Activated T-helper 2 cell treated with anti-CD3 and anti-CD28 coated beads, Interferon-gamma antibody, Interleukin-2, Interleukin-4, amounts not matched to agents 10 μg/mL and 5 μg/mL and 100 μg/mL, durations not matched to agents 14 hours and 24 hours and 36 hours (primary cell): ENCODE measurements at places on chromosomes 6 and 20. TPM values are rescaled to one million over a fixed set of nuclear protein-coding genes. Genes with fewer than 3 reads are reported as not detected.
A peak's percentile ranks its signal among the peaks of the same experiment; 100 is the strongest.

UNC5CL gene
- 1.1 and 1.6 TPM in 2 replicates for total RNA-seq

LGSN gene
- not detected in 2 replicates for total RNA-seq

DNA sequence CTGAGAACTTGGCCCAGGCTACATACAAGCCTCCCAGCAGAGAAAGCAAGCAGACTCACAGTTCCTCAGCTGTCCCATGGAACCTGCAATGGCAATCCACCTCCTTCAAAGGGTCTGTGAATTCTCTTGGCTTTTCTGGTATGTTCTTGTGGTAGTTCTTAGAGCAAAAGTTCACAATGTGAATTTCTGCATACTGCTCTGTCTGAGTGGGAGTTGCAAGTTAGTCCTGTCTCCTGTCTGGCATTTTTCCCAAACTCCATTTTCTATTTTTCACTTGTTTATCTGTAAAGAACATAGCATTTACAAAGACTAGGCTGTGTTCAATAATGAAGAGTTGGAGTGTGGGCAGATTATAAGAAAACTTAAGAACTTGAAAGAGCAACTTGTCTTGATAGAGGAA is 269.9 kb downstream of the BCKDHB start:
- no peak for DNase-seq

DNA sequence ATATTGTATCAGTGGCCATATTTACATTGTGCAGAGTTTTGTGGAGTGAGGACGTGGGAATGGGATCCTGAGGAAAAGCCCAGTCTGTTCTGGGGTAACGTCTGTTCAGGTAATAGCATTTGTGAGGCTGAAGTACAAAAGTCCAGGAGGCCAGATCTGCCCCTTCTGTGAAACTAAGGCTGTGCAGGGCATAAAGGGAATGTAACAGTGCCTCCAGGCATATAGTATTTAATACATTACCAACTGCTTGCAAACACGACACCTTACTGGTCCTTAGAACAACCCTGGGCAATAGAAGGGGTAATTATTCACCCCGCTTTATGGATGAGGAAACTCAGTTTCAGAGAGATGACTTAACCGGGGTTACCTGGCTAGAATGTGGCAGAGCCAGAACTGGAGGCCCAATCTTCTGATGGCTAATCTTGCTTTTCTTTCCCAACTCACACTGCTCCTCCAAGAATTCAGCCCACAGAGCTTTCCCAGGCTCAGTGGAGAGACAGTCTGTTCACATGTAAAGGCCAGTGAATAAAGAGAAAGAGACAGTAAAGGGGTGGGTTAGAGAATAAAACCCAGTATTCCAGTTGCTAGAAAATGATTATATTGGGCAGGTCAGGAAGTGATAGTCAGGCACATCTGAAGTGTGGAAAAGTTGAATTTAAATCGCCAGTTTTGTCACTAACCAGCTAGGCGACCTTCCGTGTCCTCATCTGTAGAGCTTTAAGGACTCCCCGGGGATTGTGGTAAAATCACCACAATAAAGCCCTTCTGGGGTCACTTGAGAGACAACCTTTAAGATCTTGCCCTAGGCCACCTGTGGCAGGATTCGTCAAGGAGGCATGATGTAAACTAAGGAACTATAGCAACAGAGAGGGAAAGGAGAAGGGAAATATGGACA is 280.7 kb upstream of the CITED2 start:
- no peak for DNase-seq

DNA sequence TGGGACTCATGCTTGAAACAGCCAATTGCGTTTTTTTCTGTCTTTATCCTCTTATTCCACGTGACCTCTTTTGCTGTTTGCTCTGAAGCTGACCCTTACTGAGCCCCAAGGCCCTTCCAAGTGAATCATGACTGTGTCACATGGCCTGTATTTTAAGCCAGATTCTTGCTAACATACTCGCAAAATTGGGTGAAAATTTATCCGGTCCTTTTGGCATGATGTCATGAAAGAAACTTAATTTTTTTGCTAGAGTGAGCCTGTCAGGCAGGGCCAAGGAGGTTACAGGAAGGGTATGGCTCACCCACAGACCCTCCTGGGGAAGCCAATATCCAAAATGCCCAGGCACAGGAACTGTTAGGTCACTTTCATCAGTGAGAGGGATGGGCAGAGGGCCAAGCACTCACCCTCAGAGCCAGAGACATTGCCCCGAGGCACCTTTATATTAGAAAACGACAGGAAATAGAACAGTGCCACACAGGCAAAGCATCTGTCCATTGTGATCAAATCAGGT is 296.7 kb downstream of the CDH26 start:
- DNase-seq = no peak

DNA sequence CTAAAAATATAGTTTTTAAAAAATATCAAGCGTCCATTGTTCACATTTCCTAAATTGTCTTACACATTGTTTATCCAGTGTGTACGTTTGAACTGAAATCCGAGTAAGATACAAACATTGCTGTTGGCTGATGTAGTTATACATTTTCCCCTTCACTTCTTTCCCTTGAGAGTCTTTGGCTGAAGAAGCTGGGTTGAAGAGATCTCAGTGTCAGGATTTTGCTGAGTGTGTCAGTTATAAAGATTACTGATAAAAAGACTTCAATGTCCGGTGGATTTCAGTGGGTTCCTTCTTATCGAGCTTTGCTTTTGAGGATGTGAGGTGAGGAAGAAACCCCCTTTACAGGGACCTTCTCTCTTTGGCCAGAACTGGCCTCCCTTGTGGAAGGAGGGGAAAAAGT is 20.5 kb downstream of the RFPL4B start:
- DNase-seq = no peak

MGME1 gene
- total RNA-seq = 30.0 and 33.0 TPM in 2 replicates

DNA sequence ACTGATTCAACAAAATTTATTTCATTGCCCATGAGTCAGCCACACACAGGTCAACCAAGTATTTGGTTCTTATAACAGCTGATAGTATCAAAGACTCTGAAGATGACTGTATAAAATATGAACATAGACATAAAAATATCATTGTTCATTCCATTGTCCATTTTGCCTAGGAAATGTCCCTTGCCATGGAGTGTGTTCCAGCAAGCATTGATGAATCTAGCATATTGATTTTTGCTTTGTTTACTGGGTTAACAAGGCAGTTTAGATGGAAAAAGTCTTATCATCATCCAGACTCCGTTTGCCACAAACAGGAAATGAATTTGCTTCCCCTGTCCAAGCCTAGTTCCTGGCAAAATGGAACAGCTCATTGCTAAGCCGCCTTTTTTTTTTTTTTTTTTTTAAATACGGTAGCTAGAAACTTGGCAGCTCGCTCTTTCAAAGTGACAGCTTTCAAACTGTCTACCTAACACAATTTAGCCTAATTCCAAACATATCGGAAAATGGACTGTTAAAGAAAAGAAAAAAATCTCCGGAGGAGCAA is 7.5 kb downstream of the F13A1 start:
- DNase-seq = no peak

DNA sequence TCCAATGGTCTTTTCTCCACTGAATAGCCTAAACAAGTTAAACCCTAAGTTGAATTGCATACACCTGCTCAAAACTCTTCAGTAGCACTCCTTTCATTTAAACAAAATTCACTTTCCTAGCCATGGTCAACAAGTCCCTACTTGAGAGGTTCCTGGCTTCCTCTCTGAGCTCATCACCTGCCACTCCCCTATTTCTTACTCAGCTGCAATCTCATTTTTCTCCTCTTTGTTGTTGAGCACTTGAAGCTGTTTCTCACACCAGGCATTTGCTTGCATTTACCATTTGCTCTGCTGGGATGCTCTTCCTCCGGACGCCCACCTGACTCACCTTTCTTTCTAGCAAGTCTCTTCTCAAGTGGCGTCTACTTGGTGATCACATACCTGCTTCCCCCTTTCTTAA is 38.5 kb downstream of the EDN1 start:
- no peak for DNase-seq

CST9 gene
- not detected in 2 replicates for total RNA-seq

DNA sequence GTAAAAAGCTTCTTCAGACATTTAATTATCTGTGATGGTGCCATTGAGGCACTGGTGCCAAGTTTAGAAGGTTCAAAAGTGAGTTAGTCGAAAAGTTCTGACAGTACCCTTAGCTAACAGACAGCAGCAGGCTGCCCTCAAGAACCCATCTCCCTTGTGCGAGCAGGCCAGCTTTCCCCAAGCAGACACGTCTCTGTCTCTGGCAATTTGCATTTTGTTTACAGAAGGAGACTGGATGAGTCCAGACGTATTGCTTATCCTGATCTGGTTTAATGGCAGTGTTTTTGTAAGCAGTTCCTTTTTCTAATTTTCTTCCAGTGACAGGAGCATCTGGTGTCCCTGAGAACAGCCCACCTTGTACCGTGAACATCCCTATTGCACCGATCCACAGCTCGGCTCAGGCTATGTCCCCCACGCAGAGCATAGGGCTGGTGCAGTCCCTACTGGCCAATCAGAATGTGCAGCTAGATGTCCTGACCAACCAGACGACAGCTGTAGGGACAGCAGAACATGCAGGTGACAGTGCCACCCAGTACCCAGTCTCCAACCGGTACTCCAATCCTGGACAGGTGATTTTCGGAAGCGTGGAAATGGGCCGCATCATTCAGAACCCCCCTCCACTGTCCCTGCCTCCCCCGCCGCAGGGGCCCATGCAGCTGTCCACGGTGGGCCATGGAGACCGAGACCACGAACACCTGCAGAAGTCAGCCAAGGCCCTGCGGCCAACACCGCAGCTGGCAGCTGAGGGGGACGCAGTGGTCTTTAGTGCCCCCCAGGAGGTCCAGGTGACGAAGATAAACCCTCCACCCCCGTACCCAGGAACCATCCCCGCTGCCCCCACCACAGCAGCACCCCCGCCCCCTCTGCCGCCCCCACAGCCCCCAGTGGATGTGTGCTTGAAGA is 58.3 kb upstream of the TMEM181 start:
- DNase-seq = no peak

GRCh38 chr20:25480156-25480555 is 72.7 kb downstream of the GINS1 start:
- DNase-seq = no peak

- no peak for DNase-seq
Observed at GRCh38 chr6:152896923-152897322, 85.9 kb downstream of the FBXO5 start.

- DNase-seq = no peak
Observed at GRCh38 chr20:60345106-60345505, 386.9 kb downstream of the CDH26 start.

PNLDC1 gene
- 0.32 and 0.74 TPM in 2 replicates for total RNA-seq

DNA sequence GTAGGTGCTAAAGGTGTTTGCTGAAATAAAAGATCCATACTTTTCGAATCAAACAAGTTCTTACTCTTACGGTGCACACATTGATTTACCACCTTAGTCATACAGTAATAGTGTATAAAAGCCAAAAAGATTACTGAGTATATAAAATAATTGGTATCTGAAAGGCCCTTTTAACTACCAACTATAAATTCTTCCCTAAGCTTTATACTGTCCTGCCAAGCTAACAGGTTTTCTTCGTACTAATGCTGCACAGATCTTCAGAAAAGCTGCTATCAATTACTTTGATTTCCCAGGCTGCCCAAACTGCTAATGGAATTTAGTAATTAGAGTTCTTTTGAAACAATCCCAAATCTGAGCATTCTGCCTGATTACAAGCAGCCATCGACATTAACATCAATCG is 97.5 kb downstream of the PRKN start:
- DNase-seq = no peak

WFDC5 gene
- total RNA-seq = not detected in 2 replicates

GRCh38 chr6:5584078-5584482 is 322.8 kb downstream of the FARS2 start:
- no peak for DNase-seq

- no peak for DNase-seq
Observed at GRCh38 chr20:45969712-45970634, 2.0 kb downstream of the ZNF335 start.

ADIG gene
- not detected in 2 replicates for total RNA-seq

TAF8 gene
- total RNA-seq = 38.8 and 41.9 TPM in 2 replicates

- DNase-seq = no peak
Observed at GRCh38 chr6:108157981-108158525, 7.8 kb upstream of the NR2E1 start.

MYO6 gene
- 0.41 and 0.60 TPM in 2 replicates for total RNA-seq

DNA sequence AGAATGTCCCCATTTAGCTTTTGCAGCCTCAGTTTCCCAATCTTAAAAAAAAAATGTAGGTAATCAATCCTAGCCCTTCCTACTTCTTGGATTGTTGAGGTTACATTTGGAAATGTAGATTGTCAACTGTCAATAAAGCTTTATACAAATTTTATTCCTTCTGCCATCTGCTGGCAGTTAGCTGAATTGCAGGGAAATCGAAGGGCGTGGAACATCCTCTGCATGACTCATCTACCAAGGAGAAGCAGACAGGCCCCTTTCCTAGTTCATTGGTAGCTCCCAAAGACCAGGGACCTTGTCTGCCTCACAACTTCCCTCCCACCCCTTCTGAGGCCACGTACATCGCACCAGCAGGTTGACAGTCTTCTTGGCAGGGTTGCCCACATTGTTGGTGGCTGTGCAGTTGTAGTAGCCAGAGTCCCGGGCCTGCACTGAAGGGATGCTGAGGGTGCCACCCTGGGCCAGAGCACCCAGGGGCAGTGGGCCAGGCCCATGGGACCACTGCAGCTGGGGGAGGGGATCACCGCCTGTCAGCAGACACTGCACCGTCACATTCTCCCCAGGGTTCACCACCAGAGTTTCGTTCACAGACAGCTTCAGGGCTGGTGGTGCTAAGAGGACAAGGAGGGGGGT is 43.6 kb downstream of the MDGA1 start:
- peak; percentile 40 for DNase-seq

TBXT gene
- not detected in 2 replicates for total RNA-seq

- no peak for DNase-seq
Observed at GRCh38 chr6:2072453-2072852, 173.0 kb downstream of the GMDS start.

DNA sequence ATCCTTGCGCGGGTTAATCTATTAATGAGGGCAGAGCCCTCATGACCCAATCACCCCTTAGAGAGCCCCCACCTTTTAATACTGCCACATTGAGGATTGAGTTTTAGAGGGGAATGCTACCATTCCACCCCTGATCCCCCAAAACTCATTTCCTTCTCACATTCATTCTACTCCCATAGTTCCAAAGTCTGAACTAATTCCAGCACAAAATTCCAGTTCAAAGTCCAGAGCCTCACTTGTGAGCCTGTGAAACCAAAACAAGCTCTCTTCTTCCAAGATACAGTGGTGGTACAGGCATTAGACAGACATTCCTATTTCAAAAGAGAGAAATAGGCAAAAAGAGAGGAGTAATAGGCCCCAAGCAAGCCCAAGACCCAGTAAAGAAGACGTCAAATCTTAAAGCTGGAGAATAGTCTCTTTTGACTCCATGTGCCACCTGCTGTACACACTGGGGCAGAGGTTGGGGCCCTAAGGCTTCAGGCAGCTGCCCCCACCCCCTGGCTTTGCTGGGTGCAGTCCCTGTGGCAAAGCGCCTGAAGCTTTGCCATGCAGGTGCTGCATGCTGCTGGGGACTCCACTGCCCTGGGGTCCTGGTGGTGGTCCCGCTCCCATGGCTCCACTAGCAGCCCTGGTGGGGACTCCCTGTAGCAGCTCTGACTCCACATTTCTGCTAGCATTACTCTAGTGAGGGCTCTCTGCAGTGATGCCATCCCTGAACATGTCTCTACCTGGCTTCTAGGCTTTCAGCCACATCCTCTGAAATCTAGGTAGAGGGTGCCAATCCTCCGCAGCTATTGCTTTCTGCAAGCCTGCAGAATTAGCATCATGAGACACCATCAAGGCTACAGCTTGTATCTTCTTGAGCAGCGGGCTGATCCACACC is 41.3 kb downstream of the RSPH3 start:
- DNase-seq = no peak

GRCh38 chr6:71478834-71479541 is 190.4 kb downstream of the OGFRL1 start:
- no peak for DNase-seq

CALHM4 gene
- total RNA-seq = not detected in 2 replicates
